ENCODE measurements at places on chromosomes 3 and 15. TPM values are rescaled to one million over a fixed set of nuclear protein-coding genes. Genes with fewer than 3 reads are reported as not detected.

The PLSCR5 gene
- total RNA-seq, result not detected

The PIERCE2 gene
- 8.4 TPM for total RNA-seq

The EIF4E3 gene
- total RNA-seq, result 5.6 TPM

The UTS2B gene
- 1.7 TPM for total RNA-seq

The SCAANT1 gene
- not detected for total RNA-seq

The SERPINI1 gene
- 2.0 TPM for total RNA-seq

The PLSCR2 gene
- not detected for total RNA-seq

The TIMP4 gene
- total RNA-seq, result 54.6 TPM

The ADPGK gene
- total RNA-seq, result 46.7 TPM

The ALDH1A3 gene
- 59.3 TPM for total RNA-seq

The RBPMS2 gene
- 0.24 TPM for total RNA-seq

The C2CD4B gene
- total RNA-seq, result 1.2 TPM

The ALS2CL gene
- total RNA-seq, result 0.29 TPM

The MST1R gene
- 0.34 TPM for total RNA-seq

The XIRP1 gene
- total RNA-seq, result not detected

The ECE2 gene
- total RNA-seq, result 0.12 TPM

The NEK10 gene
- 4.4 TPM for total RNA-seq

The APOD gene
- total RNA-seq, result 67.7 TPM

The SLC35A5 gene
- 35.7 TPM for total RNA-seq

The CACNA2D3 gene
- 2.6 TPM for total RNA-seq

The GALNT15 gene
- 31.0 TPM for total RNA-seq

The JAGN1 gene
- total RNA-seq, result 40.8 TPM

The IL17RB gene
- total RNA-seq, result not detected

The P2RY13 gene
- total RNA-seq, result not detected

The GOLGA6B gene
- not detected for total RNA-seq

The RASGRF1 gene
- not detected for total RNA-seq

The GOLGA6L4 gene
- total RNA-seq, result 0.31 TPM

The LYZL4 gene
- not detected for total RNA-seq

The ZBTB47 gene
- total RNA-seq, result 20.2 TPM

The SLITRK3 gene
- not detected for total RNA-seq

The SPATA12 gene
- total RNA-seq, result not detected

The FBLN2 gene
- total RNA-seq, result 586 TPM

The AGTR1 gene
- total RNA-seq, result 20.5 TPM

The SLC38A3 gene
- not detected for total RNA-seq

The PLA2G4E gene
- total RNA-seq, result not detected

The BBS4 gene
- 14.5 TPM for total RNA-seq

The CFAP92 gene
- total RNA-seq, result not detected

The GADL1 gene
- total RNA-seq, result not detected

The CYP1A2 gene
- not detected for total RNA-seq

The LCMT2 gene
- total RNA-seq, result 2.7 TPM

The PAQR9 gene
- not detected for total RNA-seq

The FBXL22 gene
- not detected for total RNA-seq

The BMF gene
- total RNA-seq, result 2.3 TPM

The TLNRD1 gene
- total RNA-seq, result 12.9 TPM

The CLDN16 gene
- total RNA-seq, result not detected

The NR1I2 gene
- total RNA-seq, result not detected

The CLCN2 gene
- 3.0 TPM for total RNA-seq

The PLA2G4D gene
- not detected for total RNA-seq

The COL7A1 gene
- 13.6 TPM for total RNA-seq

The RTP3 gene
- not detected for total RNA-seq

The TGM4 gene
- total RNA-seq, result not detected

The TLR9 gene
- not detected for total RNA-seq

The B3GALNT1 gene
- total RNA-seq, result 12.4 TPM

The CCR3 gene
- total RNA-seq, result not detected

Measured in cardiac ventricle fibroblast (primary cell).